ENCODE measurements at places on chromosomes 2 and 18. TPM values are rescaled to one million over a fixed set of nuclear protein-coding genes. Genes with fewer than 3 reads are reported as not detected.

Gene DNPEP
- total RNA-seq = 81.3 TPM

Gene GPR75
- 2.7 TPM for total RNA-seq

Gene NYAP2
- 0.12 TPM for total RNA-seq

Gene NAT8
- not detected for total RNA-seq

Gene ZC3H15
- 115 TPM for total RNA-seq

Gene UGT1A3
- not detected for total RNA-seq

Gene DSG4
- not detected for total RNA-seq

Gene TEKT4
- not detected for total RNA-seq

- DNase-seq = no peak
Observed at GRCh38 chr2:198045227-198045626, 240.8 kb downstream of the PLCL1 start.
